Suppressor macrophage treated with lipopolysaccharide for 4 hours (primary cell): ENCODE measurements at places on chromosomes 16 and 17.

DNA sequence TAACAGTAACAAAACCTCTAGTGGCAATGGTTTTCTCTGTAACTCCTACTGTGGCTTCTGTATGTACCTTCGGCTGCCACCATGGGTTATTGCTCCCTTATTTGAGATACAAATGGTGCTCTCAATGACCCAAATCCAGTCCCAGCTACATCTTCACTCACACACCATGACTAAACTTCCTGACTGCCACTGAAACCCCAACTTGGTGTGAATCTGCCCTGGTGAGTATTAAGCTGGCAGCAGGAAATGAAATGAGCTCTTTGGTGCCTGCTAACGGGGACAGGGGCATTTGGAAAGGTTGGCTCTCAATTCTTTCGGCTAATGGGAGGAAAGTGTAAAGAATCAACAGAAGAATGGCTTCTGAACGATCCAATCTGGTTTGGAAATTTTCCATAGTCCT, 7.5 kb upstream of the SLC35B1 start:
- DNase-seq = no peak

DNA sequence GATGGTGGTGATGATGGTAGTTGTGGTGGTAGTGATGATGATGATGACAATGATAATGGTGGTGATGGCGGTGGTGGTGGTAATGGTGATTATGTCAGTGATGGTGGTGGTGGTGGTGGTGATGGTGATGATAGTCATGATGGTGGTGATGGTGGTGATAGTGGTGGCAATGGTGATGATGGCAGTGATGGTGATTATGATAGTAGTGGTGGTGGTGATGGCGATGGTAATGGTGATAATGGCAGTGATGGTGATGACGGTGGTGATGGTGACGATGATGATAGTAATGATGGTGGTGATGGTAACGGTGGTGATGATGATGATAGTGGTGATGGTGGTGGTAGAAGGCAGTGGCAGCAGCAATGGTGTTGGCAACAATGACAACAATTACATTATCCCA, 55.3 kb downstream of the RBFOX3 start:
- DNase-seq = no peak

DNA sequence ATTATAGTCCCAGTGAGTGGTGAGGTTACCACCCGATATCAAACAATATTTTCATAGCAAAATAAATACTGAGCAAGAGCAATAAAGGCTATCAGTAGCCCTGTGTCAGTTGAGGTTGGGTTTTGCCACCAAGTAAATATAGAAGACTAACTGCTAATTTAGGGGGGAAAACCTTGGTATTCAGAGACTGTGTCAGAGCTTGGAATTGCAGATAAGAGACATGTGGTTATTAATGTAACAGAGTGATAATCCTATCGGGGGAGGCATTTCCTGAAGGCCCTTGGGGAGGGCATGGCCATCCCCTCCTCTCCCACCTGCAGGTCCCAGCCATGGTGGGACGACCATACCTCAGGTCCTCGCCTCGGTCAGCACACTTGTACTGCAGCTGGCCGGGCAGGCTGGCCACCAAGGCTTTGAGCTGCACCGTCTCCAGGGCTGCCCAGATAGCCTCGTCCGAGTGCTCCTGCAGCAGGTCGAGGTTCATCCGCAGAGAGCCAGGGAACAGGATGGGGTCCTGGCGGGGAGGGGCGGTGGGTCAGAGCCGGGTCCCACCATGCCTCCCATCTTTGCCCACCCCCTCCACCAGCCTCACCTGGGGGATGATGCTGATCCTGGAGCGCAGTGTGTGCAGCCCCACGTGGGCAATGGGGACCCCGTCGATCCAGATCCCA, 68.9 kb downstream of the ABCC6 start:
- no peak for DNase-seq

GRCh38 chr17:50240851-50241250, 33.4 kb upstream of the TMEM92 start:
- DNase-seq = no peak

DNA sequence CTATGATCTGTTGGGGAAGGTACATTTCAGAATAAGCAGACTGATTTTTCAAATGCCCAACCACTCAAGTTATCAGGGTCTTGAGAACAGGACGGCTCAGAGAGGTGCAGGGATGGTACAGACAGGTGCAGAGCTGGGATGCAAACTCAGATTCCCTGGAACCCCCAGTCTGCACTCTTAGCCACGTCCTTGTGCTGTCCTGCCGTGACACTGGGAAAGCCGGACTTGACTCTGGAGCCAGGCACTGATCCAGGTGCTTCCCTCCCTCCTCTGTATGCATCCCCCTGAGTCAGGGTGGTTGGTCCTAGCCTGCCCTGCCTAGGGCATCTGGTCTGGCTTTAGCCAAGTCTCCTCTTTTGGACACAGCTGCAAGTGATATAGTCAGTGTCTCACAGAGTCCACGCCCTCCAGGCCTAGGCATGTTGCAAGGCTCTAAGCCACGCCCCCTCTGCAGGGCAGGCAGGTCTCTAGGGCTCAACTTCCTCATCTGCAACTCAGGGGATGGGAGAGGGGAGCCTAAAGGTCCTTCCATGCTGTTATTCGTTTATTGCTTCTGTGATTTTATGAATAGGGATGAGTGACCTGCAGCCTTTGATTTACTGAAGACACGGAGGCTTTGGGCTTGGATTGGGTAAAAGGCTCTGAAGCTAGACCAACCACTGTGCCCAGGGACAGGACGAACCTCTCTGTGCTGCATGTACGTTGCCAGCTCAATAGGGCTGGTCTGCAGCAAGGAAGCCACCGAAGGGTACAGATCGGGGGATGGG, 97.3 kb downstream of the SDK2 start:
- peak; percentile 82 for DNase-seq

GRCh38 chr16:47634126-47634525, 173.0 kb downstream of the PHKB start:
- no peak for DNase-seq

GRCh38 chr16:30903002-30903401, 6.6 kb downstream of the CTF1 start:
- no peak for DNase-seq

- DNase-seq = peak; percentile 59
Observed at GRCh38 chr17:19418251-19418992, 7.4 kb downstream of the RNF112 start.

- peak; percentile 90 for DNase-seq
Observed at GRCh38 chr16:19167710-19168370, at the start of gene SYT17. SYT17 (plus strand) TSS chr16:19168240; CDS start chr16:19168647, 407 bp downstream.

DNA sequence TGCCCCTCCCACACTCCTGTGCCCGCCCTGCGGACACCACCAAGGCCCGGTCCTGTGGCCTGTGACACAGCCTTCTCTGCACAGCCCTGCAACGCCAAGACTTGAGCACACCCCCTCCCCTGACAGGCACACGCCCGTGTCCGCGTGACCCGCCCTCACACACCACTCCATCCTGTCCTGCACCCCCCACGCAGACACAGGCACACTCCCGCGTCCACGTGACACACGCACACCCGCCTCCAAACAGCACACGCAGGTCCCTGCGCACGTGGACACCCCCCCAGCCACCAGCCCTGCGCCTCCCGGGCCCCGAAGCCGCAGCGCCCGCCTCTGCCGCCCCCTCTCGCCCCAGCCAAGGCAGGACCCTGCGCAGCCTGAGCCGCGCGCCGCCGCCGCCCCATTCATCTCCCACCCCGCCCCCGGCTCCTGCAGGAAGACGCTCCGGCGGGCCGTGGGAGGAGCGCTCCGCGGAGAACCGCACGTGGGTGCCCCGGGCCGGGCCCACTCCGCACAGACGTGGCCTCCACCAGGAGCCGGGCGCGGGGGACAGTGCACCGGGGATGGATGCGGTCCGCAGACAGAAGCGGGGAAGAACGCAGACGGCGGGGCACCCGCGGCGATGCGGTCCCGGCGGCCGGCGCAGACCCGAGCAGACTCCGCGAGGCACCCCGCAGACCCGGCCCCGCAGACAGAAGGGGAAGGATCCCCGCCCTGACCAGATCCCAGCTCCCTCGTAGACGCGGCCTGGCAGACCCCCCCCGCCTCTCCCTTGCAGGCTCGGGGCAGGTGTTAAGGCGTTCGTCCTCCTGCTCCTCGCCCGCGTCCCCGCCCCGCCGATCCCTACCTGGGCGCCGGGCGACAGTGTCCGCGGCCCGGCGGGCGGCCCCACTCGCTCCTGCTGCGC, 506 bp downstream of the CAMKK1 start:
- peak; percentile 80 for DNase-seq

GRCh38 chr16:83409347-83409746, 398.4 kb upstream of the HSBP1 start:
- DNase-seq = no peak

DNA sequence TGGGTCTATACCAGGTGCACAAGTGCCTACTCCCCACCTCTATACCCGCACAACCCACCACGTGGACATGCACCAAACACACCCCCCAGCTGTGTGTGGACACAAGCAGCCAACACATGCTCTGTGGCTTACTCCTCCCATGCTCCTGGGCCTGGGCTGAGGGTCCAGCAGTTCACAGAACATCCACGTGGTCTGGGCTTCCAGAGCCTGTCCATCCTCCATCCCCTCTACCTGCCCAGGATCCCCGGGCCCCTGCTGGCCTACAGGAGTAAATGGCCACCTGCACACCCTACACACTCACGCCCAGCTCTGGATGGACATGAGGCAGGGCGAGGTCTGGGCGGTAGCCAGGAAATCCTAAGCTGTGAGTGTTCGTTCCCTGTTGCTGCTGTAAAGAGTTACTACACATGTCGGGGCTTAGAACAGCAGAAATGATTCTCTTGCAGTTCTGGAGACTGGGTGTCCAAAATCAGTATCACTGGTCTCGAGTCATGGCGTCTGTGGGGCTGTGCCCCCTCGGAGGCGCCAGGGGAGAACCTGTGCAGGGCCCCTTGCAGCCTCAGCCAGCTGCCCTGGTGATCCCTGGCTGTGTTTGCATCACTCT, 15.0 kb upstream of the RAI1 start:
- no peak for DNase-seq

DNA sequence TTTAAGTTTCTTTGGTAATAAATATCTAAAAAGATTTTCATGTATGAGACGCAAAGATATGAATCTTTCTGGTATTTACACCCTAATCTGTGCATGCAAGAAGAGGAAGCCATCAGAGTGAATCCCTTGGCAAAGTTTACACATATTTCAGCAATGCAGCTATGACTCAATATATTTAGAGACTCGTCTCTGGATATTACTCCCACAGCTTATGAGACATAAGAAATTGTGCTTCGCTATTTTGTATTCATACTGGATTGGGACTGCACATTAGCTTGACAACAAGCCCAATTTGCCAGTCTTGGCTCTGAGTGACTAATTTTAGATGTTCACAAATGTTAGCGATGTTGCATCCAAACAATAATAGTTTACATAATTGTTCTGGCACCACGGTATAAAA, 532.0 kb downstream of the CDH11 start:
- no peak for DNase-seq

- DNase-seq = no peak
Observed at GRCh38 chr17:45965812-45966211, 33.2 kb upstream of the STH start.

- peak; percentile 86 for DNase-seq
Observed at GRCh38 chr17:40443196-40443987, at the start of gene IGFBP4. IGFBP4 (plus strand) TSS chr17:40443450; CDS start chr17:40443736, 286 bp downstream.

DNA sequence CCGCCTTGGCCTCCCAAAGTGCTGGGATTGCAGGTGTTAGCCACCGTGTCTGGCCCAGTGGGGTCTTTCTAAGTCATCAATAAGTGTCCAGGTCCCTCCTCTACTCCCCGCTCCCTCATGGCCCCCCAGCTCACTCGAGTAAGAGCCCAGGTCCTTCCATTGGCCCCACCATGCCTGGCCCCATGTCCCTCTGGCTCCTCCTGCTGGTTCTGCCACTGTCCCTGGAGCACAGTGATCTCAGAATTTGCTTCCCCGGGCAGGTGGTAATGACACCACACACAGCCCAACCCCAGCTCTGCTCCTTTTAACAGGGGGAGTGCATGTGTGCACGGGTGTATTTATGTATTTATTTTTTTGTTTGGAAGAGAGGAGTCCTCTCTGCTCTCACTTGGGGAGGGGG, 19.6 kb downstream of the MGAT5B start:
- no peak for DNase-seq

GRCh38 chr16:3637371-3637923, 17.0 kb upstream of the DNASE1 start:
- DNase-seq = peak; percentile 32

DNA sequence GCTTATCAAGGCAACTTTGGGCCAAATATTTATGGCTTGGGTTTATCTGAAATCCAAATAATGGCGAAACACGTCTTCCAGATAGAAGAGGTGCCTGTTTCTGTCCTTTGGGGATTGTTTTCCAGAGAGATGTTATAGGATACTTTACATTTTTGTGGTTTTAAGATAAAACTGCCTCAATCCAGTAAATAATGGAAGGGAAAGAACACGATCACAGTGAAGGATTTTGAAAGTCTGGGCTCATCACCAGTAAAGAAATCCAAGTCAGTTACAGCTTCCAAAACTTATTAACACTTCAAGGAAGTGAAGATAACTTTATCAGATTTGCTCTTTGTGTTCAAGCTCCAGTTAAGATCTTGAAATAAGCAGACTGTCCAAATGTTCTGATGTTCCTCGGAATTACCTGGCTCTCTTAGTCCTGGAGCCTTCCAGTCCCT, 30.1 kb downstream of the DNAH2 start:
- DNase-seq = no peak

- DNase-seq = peak; percentile 59
Observed at GRCh38 chr16:68246666-68247065, 1.5 kb downstream of the PLA2G15 start.

DNA sequence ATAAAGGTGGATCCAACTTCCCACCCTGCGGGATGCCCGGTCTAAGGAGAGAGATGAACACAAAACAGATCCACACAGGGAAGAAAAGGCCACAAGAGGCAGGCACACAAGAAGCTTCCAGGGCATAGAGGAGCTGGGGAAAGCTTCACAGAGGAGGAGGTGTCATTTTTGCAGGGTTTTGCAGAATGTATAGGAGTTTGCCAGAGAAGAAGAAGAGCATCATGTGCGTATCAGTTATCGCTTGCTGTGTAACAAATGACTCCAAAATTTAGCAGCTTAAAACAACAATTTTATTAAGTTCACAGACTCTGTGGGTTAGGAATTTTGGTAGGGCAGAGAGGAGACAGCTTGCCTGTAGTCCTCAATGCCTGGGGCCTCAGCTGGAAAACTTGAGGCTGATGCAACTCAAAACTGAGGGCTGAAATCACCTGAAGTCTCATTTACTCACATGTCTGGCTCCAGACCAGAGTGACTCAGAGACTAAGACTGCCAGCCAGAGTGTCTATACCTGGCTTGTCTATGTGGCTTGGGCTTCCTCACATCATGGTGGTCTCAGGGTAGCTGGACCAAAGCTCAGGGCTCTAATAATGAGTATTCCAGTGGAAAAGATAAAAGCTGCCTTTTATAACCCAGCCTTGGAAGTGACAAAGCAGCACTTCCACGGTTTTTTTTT, 33.9 kb upstream of the ZNF423 start:
- DNase-seq = no peak

DNA sequence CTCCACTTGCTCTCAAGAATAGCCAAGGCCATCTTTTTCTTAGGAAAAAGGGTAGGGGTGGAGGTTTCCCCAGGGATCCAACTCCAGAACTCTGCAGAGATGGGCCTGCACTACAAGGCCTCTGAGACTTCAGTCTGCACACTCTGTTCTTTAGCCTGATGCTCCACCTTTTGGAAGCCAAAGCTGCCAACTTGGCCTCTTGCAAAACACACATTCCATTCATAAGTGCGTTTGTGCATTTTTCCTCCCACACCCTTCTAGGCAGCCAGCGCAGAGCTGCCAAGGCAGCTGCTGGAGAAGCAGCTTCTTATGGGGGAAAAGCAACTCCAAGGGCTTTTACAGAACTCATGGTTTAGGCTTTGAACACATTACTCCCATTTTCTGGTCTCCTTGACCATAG, 45.3 kb downstream of the REXO5 start:
- no peak for DNase-seq
